ENCODE measurements at places on chromosomes 5 and 9. TPM values are rescaled to one million over a fixed set of nuclear protein-coding genes. Genes with fewer than 3 reads are reported as not detected.

DNA sequence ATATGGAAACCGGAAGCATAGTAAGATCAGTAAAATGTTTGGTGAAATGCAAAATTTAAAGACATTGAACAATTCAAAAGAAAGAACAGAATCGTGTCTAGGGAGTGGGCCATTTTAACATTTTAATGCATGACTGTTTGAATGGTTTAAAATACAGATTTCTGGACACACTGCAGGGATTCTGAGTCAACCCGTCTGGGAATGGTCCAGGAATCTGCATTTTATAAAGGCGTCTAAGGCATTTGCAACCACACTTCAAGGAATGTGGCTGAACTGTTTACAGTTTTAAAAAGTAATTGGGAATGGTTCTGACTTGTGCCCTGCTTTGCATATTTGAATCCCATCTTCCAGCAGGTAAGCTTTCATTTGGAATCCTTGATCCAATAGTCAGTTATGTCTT lies 811.7 kb upstream of the WWC1 start:
- no peak for DNase-seq

DNA sequence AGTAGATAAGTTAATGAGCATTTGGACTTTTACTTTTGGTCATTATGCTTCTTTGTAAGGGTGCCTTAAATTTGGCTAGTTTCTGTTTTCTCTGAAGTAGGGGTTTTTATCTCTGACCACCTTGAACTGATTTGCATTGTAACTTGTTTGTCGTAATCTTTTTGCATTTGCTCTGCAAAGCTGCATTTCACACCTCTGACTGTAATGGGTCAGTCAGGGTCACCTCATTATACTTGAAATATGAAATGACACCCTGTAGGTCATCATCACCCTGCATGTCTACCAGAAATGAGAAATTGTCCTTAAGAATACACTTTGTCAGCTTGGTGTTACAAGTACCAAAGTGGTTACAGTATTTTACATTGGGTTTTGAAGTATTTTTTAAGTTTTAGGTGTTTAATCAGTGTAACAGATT lies 74.0 kb downstream of the KCNN2 start:
- no peak for DNase-seq

DNA sequence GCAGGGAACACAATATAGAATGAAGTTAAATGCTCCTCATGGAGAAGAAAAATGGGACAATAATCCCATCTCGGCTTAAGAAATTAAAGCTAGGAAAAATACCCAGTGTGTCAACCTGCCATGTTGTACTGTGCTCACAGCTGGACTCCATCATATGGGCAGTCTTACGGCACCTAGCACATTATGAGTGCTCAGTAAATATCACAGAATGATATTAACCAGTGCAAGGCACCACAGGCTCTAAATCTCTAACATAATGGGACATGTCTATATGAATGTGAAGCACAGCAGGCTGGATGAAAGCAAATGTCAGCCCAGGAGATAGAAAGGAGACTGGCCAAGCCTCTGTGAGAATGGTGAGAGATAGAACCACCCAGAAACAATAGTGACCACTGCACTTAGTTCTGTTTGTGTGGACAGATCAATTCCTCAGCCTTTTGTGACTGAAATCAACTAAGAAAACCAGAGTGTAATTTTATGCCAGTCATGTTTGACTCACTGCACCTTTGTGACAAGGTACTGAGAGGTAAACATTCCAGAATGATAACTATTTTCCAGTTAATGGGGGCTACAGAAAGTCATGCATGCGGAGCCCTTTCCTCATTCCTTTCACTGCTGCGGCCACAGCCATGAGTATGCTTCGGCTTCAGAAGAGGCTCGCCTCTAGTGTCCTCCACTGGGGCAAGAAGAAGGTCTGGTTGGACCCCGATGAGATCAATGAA lies 140.4 kb upstream of the CDH6 start:
- DNase-seq: no peak

DNA sequence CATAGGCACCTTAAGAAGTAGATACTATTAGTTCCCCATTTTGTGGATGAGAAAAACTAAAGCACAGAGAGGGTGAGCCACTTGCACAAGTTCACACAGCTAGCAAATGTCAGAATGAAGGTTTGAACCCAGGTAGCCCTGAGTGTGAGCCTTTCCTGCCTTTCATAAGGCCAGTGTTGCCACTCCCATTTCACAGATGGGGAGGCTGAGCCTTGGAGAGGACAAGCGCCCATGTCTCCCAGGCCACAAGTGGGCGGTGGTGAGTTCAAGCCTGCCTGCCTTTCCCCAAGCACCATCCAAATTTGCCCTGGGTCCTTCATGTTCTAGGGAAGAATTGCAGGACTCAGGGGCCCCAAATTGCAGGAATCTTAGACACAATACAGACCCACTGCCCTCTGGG lies 50.6 kb downstream of the LHX2 start:
- DNase-seq: peak; percentile 15

- DNase-seq: no peak
Measured at GRCh38 chr9:114172981-114173833, 17.9 kb downstream of the COL27A1 start.

GRCh38 chr5:112002376-112002775 lies 245.4 kb upstream of the NREP start:
- no peak for DNase-seq

DNA sequence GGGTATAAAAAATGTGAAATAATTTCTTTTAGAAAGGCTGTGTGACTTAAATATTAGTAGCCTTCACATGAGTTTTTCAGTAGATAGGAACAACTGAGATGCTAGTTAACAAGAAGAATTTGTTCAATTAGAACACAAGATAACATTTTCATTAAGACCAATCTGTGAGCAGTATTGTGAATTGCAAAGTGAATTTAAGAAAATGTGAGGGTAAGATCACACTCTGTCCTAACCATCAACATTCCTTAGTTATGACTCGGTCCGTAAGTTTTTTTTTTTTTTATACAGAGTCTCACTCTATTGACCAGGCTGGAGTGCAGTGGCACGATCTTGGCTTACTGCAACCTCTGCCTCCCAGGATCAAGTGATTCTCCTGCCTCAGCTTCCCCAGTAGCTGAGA lies 180.2 kb upstream of the EGFLAM start:
- DNase-seq: no peak

- DNase-seq: no peak
Measured at GRCh38 chr5:145544401-145544800, 290.7 kb downstream of the PRELID2 start.

DNA sequence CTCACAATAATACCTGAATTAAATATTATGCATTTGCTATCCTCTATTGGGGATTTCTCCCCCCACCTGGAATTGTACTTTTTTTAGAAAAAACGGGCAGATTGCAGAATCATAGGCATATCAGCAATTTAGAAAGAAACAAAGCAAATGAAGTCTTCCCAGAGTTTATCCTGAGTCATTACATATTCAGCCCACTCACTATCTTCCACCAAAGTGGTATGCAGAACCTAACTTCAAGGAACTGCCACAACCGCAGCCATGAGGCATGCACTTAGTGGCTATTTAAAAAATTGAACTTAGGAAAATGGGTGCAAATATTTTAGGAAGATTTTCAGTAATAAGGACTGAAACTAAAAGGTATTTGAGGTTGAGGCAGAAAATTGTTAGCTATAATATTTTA lies 48.6 kb downstream of the UBAP1 start:
- no peak for DNase-seq

DNA sequence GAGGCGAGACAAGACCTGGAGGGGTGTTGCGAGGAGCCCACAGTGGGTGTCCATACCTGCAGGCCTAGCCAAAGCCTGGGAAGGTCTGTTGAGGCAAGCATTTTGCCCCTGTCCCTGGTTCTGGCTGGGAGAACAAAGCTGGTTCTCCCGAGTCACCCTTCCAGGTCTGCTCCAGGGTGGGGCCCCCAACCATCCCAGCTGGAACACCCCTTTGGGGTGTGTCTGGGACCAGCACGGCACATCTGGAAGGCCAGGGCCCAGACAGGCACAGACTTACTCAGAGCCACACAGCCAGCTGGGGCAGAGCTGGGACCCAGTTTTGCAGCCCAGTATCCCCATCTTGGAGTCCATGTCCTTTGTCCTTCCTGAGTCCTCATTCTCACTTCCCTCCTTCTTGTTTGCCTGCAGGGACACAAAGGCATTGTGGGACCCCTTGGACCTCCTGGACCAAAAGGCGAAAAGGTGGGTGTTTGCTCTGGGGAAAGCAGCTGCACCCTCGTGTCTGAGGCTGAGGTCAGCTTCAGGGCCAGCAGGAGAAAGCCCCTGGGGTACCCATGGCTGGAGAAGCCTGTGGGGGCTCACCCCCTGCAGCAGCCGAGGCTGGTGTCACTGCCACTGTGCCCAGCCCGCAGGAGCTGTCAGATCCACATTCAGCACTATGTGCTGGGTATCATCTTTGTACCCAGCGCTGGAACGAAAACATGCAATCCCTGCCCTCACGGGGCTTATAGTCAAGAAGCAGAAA lies 38.4 kb upstream of the ORM1 start:
- peak; percentile 2 for DNase-seq

DNA sequence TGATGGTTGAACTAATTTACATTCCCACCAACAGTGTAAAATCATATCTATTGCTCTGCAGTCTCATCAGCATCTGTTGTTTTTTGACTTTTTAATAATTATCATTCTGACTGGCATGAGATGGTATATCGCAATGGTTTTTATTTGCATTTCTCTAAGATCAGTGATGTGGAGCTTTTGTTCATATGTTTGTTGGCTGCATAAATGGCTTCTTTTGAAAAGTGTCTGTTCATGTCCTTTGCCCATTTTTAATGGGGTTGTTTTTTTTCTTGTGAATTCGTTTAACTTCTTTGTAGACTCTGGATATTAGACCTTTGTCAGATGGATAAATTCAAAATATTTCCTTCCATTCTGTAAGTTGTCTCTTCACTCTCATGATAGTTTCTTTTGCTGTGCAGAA lies 115.2 kb upstream of the CDH12 start:
- DNase-seq: no peak

- DNase-seq: no peak
Measured at GRCh38 chr5:131475541-131475941, 159.5 kb downstream of the RAPGEF6 start.

GRCh38 chr5:176789873-176790615 lies 20.3 kb upstream of the UNC5A start:
- DNase-seq: no peak

DNA sequence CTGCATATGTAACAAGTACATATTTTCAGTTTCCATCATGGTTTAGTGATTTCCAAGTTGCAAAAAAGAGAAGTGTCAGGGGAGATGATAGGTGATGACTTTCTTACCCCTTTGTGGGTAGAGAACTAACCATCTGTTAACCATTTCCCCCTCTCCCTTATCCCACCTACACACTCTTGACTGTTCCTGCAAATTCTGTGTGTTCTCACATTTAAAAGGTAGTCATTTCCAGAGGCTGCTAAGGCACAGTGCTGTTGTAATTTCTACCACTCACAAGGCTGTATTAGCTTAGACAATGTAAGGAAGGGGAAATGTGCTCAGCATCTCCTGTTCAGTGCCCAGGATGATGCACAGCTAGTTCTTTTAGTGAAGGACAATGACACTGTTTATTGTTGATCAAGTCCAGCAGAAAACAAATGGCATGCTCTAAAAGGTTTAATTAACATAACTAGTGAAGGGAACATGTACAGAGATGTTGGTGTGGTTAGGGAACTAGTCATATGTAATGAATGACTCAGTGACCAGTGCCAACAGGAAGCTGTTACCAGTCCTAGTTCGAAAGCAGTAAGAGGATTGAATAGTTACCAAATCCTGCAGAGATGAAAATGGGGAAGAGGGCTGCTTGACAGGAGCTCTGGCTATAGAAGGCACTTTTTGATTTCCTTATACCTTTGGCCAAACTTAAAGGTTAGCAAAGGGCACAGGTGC lies 165.1 kb downstream of the PLK2 start:
- DNase-seq: no peak

- DNase-seq: no peak
Measured at GRCh38 chr5:89105171-89105695, 222.2 kb upstream of the MEF2C start.

GRCh38 chr5:170486371-170486770 lies 17.4 kb upstream of the KCNIP1 start:
- DNase-seq: no peak

GRCh38 chr5:159227452-159227851 lies 18.1 kb upstream of the RNF145 start:
- DNase-seq: no peak

GRCh38 chr9:117555964-117556629 lies 141.2 kb upstream of the ASTN2 start:
- DNase-seq: peak; percentile 70

DNA sequence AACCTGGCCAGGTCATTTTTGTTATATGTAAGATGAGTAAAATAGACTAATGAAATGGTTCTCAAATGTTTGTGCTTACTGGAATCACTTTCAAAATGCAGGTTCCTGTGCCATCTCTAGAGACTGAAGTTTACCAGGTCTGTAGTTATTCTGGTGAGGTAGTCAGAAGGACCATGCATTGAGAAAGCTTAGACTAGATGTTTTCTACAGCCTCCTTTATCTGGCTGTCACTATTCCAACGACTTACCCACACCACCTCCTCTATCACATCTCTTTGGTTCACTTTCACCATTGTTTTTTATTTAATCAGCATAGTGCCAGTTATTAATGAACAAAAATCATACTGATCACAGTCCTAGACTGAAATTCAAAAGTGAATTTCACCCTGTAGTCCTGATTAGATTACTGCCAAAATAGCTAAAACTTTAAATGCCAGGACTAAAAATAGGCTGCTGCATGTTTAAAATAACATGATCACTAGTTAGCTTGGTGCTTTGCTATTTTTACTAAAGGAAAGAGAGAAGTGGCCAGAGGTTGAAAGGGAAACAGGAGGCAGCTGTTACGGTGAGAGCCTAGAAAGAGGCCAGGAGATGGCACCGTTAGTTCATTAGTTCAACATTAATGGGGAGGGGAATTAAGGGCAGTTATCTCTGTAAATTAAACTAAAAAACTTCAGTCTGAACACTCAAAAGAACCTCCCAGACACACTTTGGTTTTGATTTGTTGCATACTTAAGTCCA lies 13.9 kb upstream of the FNIP1 start:
- no peak for DNase-seq

DNA sequence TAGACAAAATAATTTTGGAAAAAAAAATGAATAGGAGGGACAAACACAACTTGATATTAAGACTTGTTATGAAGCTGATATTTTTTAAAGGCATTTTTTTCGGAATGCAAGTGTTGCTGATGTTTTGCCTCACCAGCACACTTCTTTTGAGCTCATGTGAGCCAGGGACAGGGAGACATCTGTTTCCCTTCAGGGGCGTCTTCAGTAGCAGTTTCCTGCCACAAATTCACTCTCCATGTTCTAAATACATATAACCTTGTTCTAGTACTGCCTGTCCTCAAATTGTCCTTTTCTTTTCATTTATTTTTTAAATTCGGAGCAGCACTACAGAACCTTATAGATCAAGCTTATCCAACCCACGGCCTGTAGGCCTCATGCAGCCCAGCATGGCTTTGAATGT lies 316.0 kb upstream of the PAPPA start:
- DNase-seq: no peak

Gene SOX30
- total RNA-seq: 0.44 TPM

Gene TRIM7
- total RNA-seq: 1.6 TPM

Gene DMRTA1
- not detected for total RNA-seq

Gene FGF18
- not detected for total RNA-seq

Gene CLIC3
- not detected for total RNA-seq

Gene FSD1L
- 3.0 TPM for total RNA-seq

Gene VLDLR
- 12.7 TPM for total RNA-seq

Gene CTNND2
- not detected for total RNA-seq

Gene ORM2
- not detected for total RNA-seq

Gene ADGRD2
- not detected for total RNA-seq

Gene PDE6A
- not detected for total RNA-seq

Gene RC3H2
- 24.4 TPM for total RNA-seq

Gene TAF11L5
- not detected for total RNA-seq

Gene PCDHA7
- total RNA-seq: not detected

Gene NOXA1
- 1.7 TPM for total RNA-seq

Gene ERBIN
- 52.3 TPM for total RNA-seq

Gene FAM221B
- not detected for total RNA-seq

Gene PIGO
- total RNA-seq: 27.2 TPM

Gene IFNA2
- not detected for total RNA-seq

Gene SV2C
- total RNA-seq: not detected
